Epithelial cell of proximal tubule (primary cell): ENCODE measurements at places on chromosomes 3 and 15.
A peak's percentile ranks its signal among the peaks of the same experiment; 100 is the strongest.

DNA sequence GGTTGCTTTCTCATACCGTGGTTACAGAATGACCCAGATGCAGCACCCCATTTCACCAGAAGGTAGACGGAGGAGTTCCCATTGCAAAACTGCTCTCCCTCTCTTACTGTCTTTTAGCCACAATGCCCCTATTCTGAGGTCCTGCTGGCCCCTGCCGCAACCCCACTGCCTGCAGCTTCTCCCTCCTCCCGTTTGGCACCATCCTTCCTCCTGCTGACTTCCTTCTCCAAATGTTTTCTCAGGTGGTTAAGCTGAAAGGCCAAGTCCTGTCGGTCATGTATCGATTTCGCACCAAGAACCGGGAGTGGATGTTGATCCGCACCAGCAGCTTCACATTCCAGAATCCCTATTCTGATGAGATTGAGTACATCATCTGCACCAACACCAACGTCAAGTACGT lies 132.3 kb upstream of the ABHD17C start:
- DNase-seq: no peak

DNA sequence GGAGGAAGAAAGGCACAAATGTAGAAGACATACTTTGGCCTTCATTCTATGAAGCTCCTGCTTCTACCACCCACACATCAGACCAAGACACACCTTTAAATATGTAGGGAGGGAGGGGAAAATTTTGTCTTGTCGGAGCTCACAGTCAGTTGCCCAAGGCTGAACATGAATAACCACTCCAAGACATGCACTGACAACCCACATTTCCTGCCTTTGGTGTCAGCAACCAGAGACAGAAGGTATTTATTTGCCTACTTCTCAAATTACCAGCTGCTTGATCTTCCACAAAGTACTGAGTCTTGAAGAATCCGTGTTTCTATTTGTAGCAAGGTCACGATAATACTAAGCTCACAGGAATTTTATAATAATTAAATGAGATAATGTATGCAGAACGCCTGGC lies 169.7 kb downstream of the KCNMB2 start:
- no peak for DNase-seq

DNA sequence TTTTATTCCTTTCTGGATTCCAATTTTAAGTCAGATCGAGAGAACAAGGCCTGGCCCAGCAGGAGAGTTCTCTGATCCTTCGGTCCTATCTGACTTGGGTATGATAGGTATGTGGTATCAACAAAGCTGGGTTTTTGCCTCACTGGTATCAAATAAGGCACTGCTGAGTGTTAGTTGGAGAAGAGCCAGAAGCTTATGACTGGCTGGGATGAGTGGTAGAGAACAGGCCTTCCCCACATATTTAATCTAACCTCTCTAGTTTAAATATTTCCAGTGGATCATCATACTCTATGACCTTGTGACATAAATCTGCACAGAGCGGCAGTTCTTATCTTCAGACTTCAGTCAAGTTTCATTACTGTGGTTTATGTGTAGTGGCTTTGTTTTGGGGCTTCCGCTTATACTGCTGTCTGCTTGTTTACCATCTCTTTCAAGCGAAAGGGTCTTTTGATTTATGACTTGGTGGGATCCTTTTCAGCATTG lies 164.5 kb downstream of the PTPRG start:
- DNase-seq: peak; percentile 27

- no peak for DNase-seq
These were observed 20.3 kb upstream of the CSPG4 start for GRCh38 chr15:75732809-75733451.

DNA sequence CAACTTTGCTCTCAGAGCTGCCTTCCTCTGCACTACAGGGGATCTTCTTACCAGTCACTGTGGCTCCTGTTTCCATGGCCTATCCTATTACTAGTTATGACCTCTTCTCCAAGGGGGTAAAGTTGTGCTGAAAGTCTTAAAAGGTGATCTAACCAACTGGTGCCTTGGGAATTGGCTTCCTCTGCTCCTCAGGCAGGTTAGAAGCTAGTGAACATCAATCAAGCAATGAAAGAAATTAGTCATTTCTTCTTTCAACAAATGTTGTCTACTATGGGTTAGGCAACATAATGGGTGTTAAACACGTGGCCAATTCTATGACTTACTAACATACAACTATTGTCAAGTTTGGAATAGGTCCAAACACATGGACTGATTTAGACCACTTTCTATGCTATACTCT lies 571.4 kb upstream of the NAALADL2 start:
- no peak for DNase-seq

DNA sequence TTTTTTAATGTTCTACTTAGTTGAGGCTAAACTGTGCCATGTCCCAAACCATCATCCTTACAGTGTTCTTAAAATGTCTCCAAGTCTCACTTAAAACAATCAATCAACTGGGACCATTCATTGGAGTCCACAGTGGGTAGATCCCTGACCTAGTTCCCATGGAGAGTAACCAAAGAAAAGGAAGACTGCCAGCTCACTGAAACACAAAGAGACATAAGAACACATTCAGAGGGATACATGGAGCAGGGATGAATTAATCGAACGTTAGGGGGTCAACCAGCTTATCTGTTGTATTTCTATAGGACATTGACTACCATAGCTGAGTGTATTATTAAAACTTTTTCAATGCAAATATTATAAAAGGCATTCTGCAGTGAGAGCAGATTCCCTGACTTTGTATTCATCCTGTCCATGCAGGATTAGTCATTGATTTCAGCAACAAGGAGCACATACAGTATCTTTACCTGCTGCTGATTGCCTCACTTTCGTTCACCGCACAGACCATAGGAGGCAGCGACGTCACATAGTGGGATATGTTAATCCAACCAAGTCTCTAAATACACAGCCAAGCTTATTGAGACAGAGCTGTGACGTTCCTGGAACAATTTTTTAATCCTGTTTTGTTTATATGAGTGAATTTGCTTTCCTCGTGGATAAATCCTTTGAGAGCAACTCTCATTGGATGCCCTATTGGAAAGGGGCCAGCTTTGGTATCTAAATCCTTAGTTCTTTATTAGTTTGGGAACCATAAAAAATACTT lies 364.9 kb upstream of the RBMS3 start:
- no peak for DNase-seq

- no peak for DNase-seq
These were observed 453.7 kb downstream of the FGF12 start for GRCh38 chr3:192273697-192274010.
